ENCODE measurements at places on chromosomes 12 and 14. TPM values are rescaled to one million over a fixed set of nuclear protein-coding genes. Genes with fewer than 3 reads are reported as not detected.

DNA sequence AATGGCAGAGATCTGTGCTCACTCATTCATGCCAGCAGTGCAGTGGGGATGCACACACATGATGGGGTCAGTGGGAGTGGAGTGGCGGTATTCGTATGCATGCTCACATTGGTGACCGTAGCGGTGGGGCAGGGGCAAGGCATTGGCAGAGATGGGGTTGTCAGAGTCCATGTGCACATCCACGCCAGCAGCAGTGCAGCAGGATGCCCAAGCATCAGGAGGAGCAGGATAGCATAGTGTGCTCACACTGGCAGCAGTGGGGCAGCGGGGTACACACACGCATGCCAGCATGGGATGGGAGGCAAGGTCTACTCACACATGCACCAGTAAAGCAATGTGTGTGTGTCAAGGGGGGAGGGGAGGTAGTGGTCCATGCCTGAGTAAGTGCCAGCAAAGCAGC lies 89.4 kb upstream of the GARIN6 start:
- no peak for DNase-seq

GRCh38 chr12:31736472-31736871 lies 7.7 kb upstream of the AMN1 start:
- peak; percentile 68 for DNase-seq

DNA sequence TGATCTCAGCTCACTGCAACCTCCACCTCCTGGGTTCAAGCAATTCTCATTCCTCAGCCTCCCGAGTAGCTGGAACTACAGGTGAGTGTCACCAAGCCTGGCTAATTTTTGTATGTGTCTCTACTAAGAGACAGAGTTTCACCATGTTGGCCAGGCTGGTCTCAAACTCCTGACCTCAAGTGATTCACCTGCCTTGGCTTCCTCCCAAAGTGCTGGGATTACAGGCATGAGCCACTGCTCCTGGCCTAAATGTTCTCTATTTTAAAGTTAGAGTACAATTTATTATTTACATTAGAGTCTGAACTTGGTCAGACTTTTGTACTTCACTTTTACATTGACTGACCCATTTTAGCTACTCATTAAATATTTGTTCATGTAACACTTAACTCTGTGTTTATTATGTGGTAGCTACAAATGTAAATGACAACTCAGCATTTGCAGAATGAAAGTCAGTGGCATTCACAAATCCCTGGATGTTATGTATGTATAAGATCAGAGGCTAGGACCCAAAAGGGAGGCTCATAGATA lies 409.6 kb downstream of the APAF1 start:
- no peak for DNase-seq

MYH6 gene
- not detected for total RNA-seq

TAS2R50 gene
- 5.8 TPM for total RNA-seq

CRACR2A gene
- total RNA-seq = 39.0 TPM

LRIG3 gene
- total RNA-seq = 150 TPM

CLMN gene
- 10.8 TPM for total RNA-seq

KCNK10 gene
- 2.9 TPM for total RNA-seq

DHRS2 gene
- 5.8 TPM for total RNA-seq

NT5DC3 gene
- total RNA-seq = 40.2 TPM

Data from umbilical cord (tissue), 2 donors.